ENCODE measurements at places on chromosomes 6 and 20. TPM values are rescaled to one million over a fixed set of nuclear protein-coding genes. Genes with fewer than 3 reads are reported as not detected.

SUMO4 gene
- 1.7 TPM for total RNA-seq

ARMC2 gene
- 5.5 TPM for total RNA-seq

OR2H1 gene
- total RNA-seq = not detected

TMEM217 gene
- total RNA-seq = 1.6 TPM

TRIM38 gene
- total RNA-seq = 11.4 TPM

MDFI gene
- total RNA-seq = 2.2 TPM

DUSP15 gene
- 1.7 TPM for total RNA-seq

ERMARD gene
- total RNA-seq = 23.1 TPM

GSTA1 gene
- total RNA-seq = 1.1 TPM

TFAP2C gene
- 12.4 TPM for total RNA-seq

GRCh38 chr6:85600713-85601313, 7.2 kb upstream of the SNX14 start:
- no peak for DNase-seq

DNA sequence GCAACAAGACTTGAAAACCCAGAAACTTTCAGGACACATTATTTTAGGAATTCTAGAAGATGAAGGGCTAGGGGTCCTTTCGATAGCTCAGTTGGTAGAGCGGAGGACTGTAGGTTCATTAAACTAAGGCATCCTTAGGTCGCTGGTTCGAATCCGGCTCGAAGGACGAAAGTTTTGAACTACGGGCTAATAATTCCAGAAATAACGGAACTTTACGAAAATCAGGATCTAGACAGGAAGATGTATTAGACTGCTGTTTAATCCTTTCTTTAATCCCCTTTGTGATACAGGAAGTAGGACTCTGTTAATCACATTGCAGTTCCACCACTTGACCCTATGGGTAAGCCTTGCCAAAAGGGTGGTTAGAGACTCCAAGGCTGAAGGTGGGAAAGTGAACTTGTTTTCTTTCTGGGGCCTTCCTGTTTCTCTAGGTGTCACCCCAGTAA, 21.2 kb upstream of the ABT1 start:
- no peak for DNase-seq

DNA sequence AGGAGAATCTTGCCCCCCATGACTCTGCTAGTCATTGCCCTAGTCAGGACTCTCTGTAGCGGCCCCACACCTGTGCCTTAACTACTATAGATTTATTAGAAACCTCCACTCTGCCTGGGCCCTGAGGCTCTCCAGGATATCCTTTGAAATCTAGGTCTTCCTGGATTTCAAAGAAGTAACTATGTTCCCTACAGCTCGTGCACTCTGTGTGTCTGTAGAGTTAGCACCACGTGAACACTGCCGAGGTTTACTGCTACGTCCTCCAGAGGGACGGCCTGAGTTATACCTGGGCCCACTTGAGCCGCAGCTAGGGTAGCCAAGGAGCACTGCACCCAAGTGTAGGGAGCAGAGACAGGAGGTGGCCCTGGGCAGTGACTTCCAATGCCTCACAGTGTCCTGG, 19.8 kb downstream of the GLP1R start:
- no peak for DNase-seq

GRCh38 chr6:80460257-80460865, 353.9 kb downstream of the BCKDHB start:
- no peak for DNase-seq

DNA sequence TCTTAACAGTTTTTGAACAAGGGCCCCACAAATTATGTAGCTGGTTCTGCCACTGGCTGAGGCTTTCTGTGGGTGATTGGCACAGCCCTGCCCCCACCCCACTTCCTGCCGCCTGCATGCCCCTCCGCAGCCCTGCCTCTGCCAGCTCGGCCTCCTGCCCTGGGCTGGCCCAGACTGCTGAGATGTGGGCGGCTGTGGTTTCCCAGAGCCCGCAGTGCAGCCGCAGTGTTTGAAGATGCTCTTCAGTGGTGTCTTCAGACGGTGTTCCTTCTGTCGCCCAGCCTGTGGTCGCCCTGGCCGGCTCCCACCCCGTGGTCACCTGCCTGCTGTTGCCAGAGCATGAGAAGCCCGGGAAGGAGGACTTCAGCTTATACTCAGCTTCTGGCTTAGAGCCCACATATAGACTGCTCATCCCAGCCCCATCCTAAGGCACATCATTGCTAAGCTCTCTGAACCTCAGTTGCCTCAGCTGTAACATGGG, 154.3 kb downstream of the VEGFA start:
- no peak for DNase-seq

GRCh38 chr6:26472549-26473290, 15.0 kb downstream of the BTN2A1 start:
- DNase-seq = no peak

GRCh38 chr6:30810813-30811339, 66.5 kb upstream of the IER3 start:
- peak; percentile 63 for DNase-seq

GRCh38 chr20:23315099-23315498, 35.5 kb upstream of the NXT1 start:
- DNase-seq = no peak

DNA sequence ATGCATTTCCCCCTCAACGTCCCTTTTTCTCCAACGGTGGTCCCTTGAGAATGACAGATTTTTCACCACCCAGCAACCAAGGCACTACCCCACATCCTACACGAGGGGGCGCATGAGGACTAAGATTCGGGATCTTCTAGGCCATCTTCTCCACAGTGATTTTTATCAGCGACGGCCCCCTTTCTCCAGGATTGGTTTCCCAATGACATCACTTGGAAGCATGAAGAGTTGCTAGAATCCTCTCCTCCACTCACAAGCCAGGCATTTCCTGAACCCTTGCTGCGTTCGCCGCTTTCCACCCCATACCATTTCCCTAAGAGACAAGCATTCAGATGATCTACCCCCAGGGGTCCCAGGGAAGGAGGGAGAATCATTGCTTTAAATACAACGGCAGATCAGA, 252.0 kb downstream of the HIVEP2 start:
- peak; percentile 71 for DNase-seq

DNA sequence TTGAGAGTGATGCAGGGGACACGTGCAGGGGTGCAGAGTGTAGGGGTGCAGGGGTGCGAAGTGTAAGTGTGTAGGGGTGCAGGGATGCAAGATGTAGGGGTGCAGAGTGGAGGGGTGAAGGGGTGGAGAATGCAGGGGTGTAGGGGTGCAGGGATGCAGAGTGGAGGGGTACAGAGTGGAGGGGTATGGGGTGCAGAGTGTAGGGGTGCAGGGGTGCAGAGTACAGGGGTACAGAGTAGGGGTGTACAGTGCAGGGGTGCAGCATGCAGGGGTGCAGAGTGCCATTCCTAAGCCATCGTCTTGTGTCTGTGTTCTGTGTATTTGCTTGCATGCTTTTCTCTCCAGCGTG, 345.4 kb downstream of the TAF4 start:
- no peak for DNase-seq

- no peak for DNase-seq
These were observed 50.6 kb downstream of the RCAN2 start for GRCh38 chr6:46440641-46441040.

GRCh38 chr6:150705392-150705791, 105.7 kb downstream of the PLEKHG1 start:
- no peak for DNase-seq

DNA sequence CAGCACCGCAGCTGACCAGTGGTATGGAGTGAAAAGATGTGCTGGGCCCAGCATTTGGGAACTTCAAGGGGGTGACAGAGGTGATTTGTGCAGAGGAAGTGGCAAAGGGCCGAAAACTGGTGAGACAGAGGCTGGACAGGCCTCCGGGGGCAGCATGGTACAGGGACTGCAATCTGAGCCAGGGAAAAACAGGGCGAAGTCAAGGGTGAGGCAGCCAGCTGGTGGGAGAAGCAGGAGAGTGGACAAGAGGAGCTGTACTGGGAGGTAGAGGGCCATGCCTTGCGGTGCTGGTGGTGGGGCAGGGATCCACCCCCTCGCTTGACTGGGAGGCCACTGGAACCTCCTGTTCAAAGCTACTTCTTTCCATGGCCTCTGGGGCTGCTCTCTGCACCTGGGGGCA, 7.3 kb upstream of the GFRA4 start:
- no peak for DNase-seq

DNA sequence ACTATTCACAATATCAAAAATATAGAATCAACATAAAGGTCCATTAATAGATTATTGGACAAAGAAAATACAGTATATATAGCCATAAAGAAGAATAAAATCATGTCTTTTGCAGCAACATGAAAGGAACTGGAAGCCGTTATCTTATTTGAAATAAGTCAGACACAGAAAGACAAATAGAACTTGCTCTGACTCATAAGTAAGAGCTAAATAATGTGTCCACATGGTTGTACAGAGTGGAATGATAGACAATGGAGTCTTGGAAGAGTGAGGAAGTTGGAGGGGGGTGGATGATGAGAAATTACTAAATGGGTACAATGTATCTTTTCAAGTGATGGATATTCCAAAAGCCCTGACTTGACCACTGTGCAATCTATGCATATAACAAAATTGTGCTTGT, 613.5 kb downstream of the PHF3 start:
- no peak for DNase-seq

- no peak for DNase-seq
These were observed 3.1 kb downstream of the MYL9 start for GRCh38 chr20:36544134-36545018.

GRCh38 chr6:167956983-167957492, 40.4 kb upstream of the KIF25 start:
- no peak for DNase-seq

GRCh38 chr6:134921721-134922261, 28.1 kb downstream of the ALDH8A1 start:
- no peak for DNase-seq

GRCh38 chr6:15819841-15820240, 157.0 kb upstream of the DTNBP1 start:
- no peak for DNase-seq

DNA sequence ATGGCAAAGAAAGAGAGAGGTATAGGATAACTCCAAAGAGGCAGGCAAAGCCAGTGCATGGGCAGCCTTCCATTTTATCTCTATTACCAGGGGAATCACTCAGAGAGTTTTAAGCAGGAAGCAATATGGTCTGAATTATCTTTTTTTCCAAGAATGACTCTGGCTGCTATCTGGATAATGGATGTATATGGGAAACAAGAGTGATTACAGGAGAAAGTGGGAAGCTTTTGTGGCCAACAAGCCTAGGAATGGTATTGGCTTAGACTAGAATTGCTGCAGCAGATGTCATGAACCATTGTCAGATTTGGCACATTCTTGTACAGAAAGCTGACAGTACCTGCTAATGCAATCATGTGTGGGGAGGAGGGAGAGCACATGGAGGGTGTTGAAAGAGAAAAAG, 73.0 kb upstream of the BTBD3 start:
- DNase-seq = no peak
